ENCODE measurements at places on chromosomes 1 and 21. TPM values are rescaled to one million over a fixed set of nuclear protein-coding genes. Genes with fewer than 3 reads are reported as not detected.
A peak's percentile ranks its signal among the peaks of the same experiment; 100 is the strongest.

DNA sequence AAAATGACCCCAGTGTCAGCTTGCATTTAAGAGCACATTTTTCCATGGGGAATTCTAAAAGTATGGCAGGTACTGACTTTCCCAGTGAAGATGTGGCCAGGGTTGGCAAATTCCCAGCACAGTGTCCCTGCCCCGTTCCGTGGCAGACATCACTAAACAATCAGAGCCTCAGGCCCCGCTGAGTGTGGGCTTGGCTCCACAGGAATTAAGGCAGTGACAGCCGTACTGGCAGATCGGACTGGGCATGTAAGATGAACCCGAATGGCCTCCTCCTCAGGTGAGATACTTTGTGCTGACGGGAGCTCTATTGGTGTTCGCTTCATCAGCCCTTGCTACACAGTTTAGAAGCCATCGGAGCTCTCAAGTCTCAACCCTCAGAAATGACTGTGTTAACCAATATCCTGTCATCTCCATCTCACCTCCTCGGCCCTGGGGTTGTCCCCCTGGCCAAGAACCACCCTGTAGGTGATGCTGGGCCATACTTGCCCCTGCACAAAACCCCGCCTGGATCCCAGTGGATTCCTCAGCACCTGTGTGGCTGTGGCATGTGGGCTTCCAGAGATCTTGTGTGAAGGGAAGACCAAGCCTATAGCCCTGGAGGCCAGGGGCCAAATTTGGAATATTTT, 29.0 kb upstream of the ABCG1 start:
- DNase-seq = no peak

- no peak for DNase-seq
Observed at GRCh38 chr1:92964316-92964715, 3.1 kb upstream of the DIPK1A start.

Gene TMEM183A
- 28.7 TPM for total RNA-seq

- no peak for DNase-seq
Observed at GRCh38 chr1:11610629-11611180, 43.5 kb downstream of the FBXO2 start.

DNA sequence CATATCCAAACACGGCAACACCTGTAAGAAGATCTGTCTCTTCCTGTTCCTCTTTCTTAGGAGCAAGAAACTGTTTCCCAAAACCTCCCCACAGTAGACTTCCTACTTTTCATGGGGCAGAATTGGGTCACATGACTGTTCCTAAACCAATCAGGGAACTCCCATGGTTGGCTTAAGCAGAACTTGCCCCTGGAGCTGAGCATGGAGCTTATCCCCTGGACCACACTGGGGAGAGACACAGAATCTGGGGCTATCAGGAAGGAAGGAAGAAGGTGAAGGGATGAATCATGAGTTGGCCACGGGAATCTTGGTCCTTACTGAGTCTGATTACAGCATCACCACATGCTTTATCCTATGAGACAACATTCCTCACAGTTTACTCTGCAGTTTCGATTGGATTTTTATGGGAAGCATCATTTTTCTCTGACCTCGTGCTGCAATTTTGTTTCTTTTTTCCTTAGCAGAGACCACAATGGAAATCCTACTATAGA, 81.8 kb downstream of the CDC7 start:
- peak; percentile 11 for DNase-seq

DNA sequence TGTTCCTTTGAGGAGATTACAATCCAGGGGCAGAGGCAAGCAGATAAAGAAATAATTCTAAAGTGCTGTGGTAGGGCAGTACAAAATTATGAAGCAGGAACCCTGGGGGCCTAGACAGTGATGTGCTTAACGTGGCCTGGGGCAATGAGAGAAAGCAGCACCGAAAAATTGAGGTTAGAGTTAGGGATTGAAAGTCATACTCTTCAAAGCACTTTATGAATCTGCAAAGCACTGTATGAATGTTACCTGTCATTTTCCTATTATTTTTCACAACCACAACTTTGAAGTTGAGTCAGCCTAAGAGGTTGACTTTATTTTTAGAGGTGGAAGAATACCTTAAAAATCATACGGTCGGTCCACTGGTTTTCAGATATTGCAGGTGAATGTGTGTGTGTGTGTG, 183.4 kb upstream of the NFIA start:
- no peak for DNase-seq

DNA sequence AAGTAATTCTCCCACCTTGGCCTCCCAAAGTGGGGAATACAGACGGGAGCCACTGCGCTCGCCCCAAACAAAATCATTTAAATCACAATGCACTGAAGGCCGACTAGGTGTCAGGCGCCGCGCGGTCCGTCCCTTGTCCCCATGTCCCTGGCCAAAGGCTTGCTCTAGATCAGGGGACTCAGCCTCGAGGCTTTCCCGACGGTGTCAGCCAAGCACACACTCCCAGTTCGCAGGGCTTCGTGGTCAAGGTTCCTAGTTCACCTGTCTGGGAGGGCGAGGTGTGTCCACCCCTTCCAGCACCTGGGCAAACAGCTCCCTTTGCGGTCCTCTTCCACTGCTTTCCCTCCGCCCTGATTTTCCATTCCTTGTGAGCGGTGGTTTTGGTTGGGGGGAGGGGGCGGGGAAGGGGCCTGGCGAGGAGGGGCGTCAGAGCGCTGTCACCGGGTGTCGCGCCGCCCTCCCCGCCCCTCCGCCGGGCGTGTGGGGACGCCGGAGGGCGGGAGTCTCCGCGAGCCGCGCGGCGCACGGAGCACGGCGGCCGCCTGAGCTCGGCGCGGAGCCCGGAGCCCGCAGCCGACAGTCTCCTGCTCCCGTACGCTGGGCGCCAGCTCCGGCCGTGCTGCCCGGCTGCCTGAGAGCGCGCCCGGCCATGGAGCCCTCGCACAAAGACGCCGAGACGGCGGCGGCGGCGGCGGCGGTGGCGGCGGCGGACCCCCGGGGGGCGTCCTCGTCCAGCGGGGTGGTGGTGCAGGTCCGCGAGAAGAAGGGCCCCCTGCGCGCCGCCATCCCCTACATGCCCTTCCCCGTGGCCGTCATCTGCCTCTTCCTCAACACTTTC, at the start of gene STUM:
STUM (plus strand) TSS at position 509 of the 838 bp plus-strand sequence; CDS start at position 650, 141 bp downstream.
- no peak for DNase-seq

Gene VHLL
- total RNA-seq = not detected

Gene NEGR1
- total RNA-seq = 5.7 TPM

GRCh38 chr21:42144679-42145568, 73.8 kb downstream of the UMODL1 start:
- no peak for DNase-seq

DNA sequence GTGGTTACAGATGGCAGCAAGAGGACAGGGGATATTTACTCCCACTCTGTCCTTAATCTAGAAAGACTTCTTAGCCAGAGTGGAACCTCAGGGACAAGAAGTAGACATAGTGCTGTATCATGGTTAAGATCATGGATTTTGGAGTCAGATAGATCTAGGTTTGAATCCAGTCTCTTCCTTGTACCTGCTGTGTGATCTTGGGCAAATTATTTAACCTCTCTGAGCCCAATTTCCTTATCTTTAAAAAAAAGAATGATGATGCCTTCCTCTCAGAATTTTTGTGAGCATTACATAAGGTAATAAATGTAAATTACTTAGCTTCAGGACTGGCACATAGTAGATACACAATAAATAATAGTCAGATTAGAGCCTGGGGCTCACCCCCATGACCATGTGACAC, 78.4 kb downstream of the TAS1R2 start:
- no peak for DNase-seq

- DNase-seq = no peak
Observed at GRCh38 chr1:188043536-188044245, 1214.9 kb downstream of the PLA2G4A start.

Gene OR10Z1
- not detected for total RNA-seq

Gene MMEL1
- total RNA-seq = not detected

Gene LRRC52
- 0.35 TPM for total RNA-seq

Gene SYCP1
- total RNA-seq = not detected

DNA sequence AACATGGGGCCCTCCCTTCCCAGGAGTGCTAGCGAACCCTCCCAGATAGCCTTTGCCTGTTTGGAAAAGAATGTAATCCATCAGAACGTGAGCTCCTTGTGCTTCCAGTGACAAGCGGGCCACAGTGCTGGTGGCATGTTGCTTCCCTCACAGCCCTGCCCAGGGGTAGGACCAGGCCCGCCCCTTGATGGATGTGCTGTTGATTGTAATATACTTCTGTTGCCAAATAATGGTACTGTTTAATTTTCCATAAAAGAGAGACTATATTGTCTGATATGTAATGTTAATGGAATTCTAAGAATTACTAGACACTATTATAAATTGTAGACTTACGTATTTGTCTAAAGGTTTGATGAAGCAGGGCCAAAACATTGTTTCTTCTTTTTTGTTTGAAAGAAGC, 16.4 kb downstream of the ATP5PO start:
- DNase-seq = no peak

DNA sequence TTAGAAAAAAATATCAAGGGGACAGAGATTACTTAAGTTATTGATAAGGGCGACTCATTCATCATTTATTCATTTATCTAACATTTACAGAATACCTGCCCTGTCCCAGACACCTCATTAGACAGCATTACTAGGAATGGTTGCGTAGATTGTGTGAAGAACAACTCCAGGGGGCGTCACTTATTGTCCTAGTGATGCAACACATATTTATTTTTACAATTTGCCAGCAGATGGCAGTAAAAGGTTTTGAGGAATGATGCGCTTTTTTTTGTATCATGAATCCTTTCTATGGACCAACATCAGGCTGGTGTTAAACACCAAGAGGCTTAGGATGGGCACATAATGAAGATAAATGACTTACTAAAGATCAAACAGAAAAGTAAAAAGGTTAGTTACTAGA, 5.5 kb downstream of the NCAM2 start:
- DNase-seq = no peak

Gene CATSPERE
- total RNA-seq = 0.58 TPM

DNA sequence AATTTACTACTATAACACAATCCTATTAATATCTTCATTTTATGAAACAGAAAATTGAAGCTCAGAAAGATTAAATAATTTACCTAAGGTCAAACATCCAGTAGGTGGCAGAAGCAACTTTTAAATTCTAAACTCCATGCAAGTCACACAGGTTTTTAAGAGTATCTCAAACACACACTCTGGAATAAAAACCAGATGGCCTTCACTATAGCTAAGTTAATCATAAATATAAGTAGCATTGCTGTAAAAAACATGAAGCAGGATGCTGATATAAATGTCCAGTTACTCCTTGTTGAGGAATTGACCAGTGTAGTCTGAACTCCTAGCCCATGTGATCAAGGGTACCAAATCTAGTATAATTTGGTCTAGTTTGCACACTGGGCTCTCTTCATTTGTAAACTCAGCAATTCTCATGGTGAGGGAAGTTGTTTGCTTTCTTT, 9.4 kb upstream of the FMO3 start:
- no peak for DNase-seq

- DNase-seq = no peak
Observed at GRCh38 chr1:17829579-17829978, 74.4 kb downstream of the ACTL8 start.

DNA sequence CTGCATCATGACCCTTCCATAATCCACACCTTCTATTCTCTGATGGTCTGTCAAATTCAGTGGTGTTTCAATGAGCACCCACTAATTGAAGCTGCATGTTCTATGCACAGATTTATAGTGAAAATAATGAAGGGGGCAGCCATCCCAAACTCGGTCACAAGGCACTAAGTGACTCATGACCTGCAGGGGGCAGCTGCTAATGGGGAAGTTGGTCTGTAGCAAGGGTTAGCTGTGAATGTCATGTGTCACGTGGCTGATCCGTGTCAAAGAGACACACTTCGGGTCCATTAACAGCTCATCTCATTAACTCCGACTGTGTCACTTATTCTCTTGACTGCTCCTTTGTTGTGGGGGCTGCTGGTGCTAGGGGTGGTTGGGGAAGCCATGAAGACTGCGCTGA, 306.6 kb downstream of the PCP4 start:
- no peak for DNase-seq

Gene TMEM54
- 4.0 TPM for total RNA-seq

Gene OPTC
- total RNA-seq = not detected

- no peak for DNase-seq
Observed at GRCh38 chr1:77680173-77680572, 2.3 kb downstream of the ZZZ3 start.

DNA sequence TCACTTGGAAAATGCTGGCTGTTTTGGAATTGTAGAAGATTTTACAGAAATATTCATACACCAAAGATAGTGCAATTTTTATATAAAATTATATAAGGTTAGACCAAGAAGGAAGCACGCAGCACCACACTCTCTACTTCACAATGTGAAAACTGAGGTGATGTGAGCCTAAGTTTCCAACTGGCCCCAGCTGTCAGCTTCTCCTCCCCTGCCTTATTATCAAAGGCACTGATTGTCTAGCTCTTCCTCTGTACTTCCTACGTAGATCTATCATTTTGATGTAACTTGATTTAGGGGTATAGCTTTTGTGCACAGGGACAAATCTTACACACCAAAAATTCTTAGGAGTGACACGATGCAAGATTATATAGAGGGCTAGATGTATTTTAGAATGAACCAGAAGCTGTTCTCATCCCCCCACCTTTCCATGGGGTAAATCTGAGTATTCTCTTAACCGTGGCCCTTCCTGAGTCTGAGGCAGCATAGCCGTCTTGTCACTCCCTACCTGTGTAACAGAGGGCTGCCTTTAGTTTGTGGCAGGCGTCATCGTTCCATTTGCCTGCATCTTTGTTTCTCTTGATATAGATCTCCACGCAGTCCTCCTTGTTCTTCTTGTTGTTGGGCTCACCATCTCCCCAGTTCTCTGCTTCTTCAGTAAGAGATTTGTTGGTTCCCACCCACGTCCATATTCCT, 3.4 kb downstream of the SELL start:
- no peak for DNase-seq

DNA sequence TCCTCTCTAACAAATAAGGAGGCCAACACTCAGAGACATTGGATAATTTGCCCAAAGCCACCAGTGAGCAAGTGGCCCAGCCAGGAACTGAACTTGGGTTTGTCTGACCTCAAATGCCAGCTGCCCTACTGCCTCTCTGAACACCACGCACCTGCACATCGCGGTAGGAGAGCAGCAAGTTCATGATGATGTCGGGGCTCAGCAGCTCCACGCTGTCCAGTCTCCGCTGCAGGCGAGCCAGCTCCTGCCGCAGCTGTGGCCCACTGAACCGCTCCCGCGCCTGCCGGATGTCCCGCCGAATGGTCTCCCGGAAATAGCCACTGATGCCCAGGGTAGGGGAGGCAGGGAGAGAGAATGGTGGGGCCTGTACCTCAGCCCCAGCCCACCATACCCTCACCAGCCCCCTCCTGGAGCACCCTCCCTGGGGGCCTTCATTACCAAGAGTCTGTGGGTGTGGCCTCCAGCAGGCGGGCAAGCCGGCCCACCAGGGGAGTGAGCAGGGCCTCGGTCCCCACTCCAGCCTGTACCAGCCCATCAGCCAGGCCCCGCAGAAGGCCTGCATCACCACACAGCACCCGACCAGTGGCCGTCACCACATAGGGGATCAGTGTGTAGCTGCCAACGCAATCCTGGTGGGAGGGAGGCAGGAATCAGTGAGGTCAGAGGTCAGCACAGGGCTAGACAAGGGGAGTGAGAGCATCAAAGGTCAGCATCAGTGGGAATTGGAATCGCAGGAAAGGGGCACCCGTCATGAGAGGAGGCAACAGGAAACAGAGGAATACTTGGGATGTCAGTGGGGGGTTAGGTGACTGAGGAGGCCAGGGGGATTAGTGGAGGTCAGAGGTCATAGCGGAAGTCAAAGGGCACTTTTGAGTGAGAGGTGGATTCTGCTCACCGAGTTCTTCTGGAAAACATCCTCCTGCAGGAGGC, 2.7 kb downstream of the MAP3K6 start:
- DNase-seq = no peak

- no peak for DNase-seq
Observed at GRCh38 chr1:198649232-198649967, 10.6 kb downstream of the PTPRC start.

All from gastrocnemius medialis (tissue), 4 donors.